ENCODE measurements at places on chromosomes 3 and 15.

DNA sequence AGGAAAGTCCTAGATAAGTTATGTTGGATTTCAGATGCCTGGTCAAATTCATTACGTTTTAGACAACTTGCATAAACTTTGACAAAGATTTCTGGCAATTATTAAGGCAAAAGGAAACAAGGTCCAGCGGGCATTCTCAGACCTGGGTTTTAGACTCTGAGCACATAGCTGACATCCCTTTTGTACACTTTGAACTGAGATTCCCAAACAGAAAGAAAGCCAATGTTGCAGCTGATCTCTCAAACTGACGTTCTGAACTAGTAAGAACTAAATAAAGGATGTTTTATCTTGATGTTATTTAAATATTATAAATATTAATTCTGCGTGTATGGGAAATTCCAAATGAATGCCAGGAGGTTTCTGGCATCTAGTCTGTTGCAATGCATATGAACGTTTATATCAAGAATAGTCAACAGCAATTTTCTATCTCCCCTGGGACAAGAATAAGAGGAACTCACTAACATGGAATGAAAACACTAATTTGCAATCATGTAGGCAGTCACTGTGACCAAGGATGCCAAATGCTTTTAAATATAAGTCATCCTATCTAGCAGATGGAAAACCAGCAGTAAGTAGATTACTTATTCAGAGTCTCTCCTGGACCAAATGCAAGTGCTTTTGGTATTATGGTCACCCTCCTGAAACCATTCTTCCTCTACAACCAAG, 202.1 kb downstream of the GREM1 start:
- DNase-seq, result no peak

- no peak for DNase-seq
Measured at GRCh38 chr15:45101749-45102148, 12.2 kb downstream of the DUOX2 start.

DNA sequence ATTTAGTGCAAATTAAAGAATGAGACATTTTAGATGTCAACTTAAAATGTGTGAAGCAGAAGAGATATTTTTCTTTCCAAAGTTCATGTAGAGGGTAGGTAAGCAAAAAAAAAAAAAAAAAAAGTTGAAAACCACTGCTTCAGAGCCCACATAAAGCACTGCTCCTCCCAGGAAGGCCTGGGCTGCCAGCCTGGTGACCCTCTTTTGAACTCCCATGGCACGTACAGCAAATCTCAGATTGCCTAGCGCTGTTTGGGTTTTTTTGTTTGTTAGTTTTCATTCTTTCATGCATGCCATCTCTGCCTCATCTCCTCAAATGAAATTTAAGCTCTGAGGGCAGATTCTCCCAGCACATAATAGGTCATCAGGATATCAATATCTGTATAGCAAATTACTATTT, 120.1 kb downstream of the SRGAP3 start:
- DNase-seq, result no peak

DNA sequence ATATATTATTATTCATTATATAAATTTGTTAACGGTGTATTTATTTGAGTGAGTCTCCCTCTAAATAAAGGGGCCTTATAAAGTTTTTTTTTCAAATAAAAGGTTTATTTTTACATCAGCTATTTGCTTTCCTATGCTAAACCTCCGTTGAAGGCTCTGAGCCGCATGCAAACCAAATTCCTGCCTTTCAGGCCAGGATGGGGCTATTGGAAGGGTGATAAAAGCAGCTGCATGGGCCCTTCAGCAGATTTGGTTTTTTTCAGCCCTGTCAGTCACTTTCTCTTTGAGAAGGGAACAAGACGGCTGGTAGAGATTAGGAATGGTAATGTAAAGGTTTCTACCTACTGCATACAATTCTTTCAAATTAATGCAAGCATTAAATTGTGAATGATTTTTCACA, 244.2 kb downstream of the WNT5A start:
- no peak for DNase-seq

All from brain pericyte (primary cell).